ENCODE measurements at places on chromosomes 3 and 15. TPM values are rescaled to one million over a fixed set of nuclear protein-coding genes. Genes with fewer than 3 reads are reported as not detected.
A peak's percentile ranks its signal among the peaks of the same experiment; 100 is the strongest.

DNA sequence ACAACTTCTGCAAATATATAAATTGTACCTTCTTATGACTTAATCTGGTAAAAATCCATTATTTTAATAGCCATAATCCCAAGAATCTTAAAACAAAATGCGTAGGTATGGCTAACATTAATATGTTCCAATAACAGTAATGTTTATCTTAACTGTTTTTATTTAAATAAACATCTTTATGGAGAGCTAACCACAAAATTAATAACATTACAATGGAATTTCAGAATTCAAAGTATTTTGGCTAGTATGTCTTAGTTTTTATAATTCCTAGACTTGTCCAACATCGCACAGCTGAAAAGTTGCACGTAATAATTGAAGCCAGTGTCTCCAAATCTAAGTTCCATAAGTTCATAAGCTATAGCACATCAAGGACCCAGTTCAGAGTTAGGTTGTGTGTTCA is 47.6 kb downstream of the ANKRD28 start:
- DNase-seq, result no peak

DNA sequence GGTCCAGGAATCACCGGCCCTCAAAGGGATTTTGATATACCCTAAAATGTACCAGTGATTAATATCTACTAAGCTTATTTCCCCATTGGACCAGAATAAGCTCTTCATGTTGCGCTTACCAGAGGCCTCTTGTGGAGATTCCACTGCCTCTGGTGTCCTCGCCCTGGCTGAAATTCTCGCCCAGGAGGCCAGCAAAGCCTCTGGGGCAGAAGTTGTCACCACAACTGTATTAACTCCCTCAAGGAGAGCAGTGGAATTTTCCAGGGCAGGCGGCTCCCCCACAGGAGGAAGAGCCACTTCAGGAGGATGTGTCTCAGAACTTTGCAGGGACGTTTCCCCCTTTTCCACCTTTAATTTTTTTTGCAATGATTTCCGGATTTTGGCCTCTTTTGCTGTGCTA is 6.9 kb downstream of the DPPA4 start:
- DNase-seq, result no peak

DNA sequence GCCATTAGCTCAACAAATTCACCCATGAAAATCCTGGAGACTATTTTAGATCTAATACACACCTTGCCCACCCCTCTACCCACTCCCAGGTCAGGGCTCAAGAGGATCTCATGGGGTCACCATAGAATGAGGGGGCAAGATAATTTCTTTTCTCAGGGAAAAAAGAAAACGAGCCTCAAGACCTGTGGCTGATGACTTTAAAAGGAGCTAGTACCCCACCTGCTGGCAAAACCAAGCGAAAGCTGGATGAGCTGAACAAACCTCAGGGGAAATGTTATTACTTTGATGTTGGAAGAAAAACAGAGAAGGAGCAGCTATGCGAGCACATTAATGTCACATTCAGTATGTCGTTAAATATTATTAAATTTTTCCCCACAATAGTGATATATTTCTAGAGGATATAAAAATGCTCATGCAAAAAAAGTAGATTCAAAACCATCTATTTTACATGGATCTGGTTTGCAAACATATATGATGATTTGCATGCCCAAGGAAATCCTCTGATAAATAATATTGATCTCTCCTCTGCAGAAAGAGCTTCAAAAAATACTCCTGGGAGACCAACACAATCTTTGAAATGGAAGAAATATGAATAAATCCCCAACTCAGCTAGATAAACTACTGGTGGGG is 37.7 kb downstream of the PLD1 start:
- DNase-seq, result peak; percentile 7

DNA sequence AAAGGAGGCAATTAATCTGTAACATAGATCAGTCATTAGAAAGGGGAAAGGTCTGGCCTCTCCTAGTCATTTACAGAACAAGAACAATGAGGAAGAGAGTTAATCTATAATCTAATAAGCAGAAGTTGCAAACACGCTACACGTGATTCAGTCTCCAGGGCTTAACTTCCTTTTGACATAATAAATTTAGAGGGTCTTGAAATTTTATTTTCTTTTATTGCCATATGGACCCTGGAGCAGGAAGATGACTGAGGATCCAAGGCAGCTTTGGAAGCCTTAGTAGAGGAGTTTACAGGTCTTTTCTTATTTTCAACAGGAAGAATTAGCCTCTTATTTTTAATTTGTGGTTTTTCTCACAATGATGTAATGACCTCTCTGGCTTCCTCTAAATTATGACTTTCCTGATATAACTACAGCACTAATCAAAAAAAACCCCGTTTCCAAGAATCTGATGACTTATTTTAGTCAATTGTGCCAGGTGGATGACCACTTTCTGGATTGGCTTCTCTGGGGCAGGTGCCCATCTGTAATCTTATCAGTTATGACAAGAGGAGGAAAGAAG is 32.2 kb downstream of the ADGRG7 start:
- DNase-seq, result no peak

DNA sequence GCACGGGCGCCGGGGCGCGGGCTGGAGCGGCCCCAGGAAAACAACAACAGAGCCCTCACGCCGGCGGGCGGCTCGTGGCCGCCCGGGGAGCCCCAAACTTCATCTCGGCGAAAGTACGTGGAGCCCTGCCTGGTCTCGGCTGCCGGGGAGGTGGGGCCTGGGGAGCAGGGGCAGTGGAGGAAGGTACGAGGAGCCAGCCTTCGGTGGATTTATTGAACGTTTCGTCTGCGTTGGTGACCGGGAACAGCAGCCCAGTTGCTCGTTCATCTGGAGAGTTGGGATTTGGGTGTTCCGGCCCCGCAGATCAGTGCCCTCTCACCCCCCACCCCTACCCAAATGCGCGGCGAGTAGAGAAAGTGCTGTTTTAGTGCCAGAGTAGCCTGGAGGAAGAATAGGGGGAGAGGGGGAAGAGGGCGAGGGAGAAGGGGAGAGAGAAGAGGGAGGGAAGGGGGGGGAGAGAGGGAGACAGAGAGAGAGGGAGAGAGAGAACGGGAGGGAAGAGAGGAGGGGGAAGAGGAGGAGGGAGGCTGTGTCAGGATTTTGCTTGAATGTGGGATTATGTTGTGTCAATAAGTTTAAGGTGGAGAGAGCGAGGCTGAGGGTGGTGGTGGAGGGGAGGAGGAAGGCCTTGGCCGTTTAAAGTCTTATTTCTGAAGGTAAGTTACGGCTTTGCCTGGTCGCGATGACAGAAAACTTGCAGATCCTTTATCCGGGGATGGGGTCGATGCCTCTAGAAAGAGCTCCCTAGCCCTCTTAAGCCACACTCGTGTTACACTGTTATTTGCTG is 970 bp downstream of the BBX start:
- peak; percentile 62 for DNase-seq

DNA sequence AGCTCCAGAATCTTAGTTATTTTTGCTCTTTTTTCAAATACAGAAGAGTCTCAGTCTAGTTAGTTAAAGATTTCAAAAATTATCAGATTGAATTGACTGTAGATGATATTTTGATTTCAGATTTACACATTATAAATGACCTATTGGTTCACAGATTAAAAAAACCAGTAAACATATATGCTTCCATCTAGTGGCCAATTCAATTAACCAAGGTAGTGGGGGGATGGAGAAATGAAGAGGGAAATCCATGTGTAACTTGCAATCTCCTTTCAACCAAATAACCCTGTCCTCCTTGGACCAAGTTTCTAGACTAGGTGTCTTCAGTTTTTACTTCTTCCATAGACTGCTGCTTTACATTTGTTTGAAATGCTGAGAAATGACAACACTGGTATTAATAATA is 789.8 kb downstream of the ROBO1 start:
- DNase-seq, result no peak

DNA sequence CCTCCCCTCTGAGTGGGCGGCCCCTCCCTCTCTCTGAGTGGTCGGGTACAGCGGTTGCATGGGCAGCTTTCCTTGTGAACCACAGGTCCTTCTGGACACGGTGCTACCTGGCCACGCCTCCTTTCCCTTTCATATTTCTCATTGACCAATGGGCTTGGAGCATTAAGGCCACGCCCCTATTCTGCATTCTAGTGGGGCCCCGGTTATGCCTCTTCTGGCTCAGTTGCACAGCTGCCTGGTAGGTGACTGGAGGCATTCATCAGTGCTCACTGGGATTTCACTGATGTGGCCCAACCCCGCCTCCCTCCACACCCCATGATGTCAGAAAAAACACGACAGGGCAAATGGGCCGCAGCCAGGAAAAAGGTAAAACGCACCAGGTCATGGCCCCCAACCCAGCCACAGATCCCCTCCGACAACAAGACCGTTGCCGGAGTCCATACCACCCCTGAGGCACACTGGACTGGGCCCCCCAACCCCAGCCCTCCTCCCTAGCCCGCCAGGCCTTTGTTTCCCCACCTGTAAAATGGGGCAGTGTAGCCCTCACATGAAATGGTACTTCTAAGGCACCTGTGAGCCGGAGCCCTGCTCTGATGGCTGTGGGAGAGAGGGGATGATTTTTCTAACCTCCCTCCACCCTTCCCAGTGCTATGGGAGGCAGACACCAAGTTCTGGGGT is 26.3 kb downstream of the NGRN start:
- no peak for DNase-seq

DNA sequence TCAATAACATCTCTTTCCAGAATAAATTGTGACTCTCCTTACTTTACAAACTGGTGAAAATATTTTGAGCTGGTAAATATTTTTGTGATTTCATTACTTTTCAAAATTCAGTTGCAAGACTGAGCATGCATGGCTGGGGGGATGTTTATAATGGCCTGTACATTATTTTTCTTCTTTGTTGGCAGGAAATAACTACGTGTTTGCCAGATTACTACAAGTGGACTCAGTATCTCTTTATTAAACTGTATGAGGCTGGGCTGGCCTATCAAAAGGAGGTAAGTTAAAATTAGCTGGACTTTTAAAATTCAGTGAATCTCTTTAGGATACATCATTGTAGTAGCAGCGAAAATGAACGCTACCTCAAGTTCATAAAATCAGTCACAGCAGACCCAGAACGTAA is 58.3 kb downstream of the LARS2 start:
- no peak for DNase-seq

- no peak for DNase-seq
These were observed 52.3 kb upstream of the PIAS1 start for GRCh38 chr15:68001811-68002210.

- no peak for DNase-seq
These were observed 490.0 kb upstream of the TBL1XR1 start for GRCh38 chr3:177687291-177687690.

DNA sequence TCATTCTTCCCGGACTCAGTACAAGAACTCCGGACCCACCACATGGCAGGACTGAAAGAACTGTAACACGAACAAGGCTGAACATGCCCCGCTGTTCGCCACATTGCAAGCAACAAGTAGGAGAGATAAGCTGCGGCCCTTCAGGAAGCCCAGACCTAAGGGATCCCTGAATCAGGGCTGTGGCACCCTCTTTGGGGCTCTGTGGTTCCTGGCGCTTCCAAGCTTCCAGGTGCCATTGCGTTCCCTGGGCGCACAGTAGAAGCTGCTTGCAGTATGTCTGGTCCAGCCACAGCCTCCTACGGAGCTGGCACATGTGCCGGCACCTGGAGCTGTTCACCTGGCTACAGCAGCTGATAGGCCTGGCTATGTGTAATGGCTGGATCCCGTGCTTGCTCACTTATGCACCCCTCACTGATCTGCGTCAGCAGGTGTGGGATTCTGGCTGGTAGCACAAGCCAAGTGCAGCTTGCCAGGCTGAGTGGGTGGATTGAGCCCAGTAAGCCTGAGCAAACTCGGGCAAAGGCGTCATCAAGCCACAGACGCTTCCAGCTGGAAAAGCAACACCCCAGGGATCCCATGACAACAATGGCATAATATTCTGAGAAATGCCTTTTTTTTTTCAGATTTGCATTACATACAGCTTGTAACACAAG is 748.6 kb upstream of the GBE1 start:
- DNase-seq, result no peak

- DNase-seq, result no peak
These were observed 40.8 kb upstream of the LRTM1 start for GRCh38 chr3:54968546-54969172.

DNA sequence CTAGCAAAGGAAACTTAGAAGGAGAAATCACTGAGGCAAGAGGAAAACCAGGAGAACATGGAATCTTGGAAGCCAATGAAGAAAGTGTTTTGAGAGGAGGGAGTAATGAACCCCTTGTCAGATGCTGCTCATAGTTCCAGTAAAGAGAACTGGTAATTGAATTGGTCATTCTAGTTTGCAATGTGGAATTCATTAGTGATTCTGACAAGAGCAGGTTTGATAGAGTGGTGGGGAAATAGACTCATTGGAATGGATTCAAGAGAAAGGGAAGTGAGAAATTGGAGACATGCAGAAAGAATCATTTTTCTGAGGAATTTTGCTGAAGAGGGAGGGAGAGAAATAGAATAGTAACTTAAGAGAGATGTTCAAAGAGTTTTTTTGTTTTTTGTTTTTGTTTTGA is 21.0 kb downstream of the GLCE start:
- no peak for DNase-seq

DNA sequence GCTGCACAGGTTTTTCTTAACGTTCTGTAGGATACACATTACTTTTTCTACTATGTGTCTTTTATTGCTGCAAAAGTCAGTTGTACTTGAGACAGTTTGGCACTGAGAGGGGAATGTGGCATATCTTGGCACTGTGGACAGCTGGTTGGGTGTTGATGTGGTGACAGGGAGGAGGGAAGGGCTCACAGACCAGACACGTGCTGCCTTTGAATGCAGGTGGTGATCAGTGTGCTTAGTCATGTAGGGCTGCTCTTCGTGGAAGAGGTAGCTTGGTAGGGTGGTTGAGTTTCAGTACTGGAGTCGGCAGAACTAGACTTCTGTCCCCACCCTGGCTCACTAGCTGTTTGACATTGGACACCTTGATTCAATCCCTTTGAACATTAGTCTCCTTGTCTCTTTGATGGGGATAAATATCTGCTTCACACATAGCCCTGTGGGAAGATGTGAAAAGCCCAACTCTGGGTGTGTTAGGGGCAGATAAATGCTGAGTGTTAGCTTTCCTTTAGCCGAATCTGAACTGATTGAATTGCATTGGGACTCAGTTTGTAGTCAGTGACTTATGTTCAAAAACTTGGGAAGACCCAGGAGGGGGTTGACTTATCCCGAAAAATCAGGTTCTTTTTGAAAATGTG is 108.4 kb downstream of the PTPRG start:
- DNase-seq, result no peak

- no peak for DNase-seq
These were observed 22.4 kb downstream of the IFT122 start for GRCh38 chr3:129462361-129462968.

- peak; percentile 42 for DNase-seq
These were observed 400.8 kb upstream of the PROK2 start for GRCh38 chr3:72185549-72186399.

DNA sequence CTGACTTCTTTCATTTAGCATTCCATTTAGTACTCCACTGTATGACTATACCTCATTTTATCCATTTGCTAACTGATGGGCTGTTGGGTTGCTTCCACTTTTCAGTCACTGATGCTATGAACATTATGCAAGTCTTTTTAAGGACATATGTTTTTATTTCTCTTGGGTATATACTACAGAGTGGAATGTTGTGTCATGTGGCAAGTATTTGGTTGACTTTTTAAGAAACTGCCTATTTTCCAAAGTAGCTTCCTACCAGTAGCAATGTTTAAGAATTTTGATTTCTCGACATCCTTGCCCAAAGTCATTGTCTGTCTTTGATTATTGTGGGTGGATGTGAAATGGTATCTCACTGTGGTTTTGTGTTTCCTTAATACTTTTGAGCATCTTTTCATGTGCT is 110.1 kb upstream of the TPM1 start:
- no peak for DNase-seq

The USP50 gene
- total RNA-seq, result 0.27 TPM

The IMPG2 gene
- total RNA-seq, result 0.27 TPM

The CLDN16 gene
- total RNA-seq, result not detected

The CAPN3 gene
- total RNA-seq, result 3.0 TPM

The TRIM59 gene
- total RNA-seq, result 8.1 TPM

The SLC24A5 gene
- total RNA-seq, result not detected

The ANKRD63 gene
- total RNA-seq, result 1.1 TPM

The MED12L gene
- total RNA-seq, result 47.9 TPM

The PYGO1 gene
- total RNA-seq, result under 0.01 TPM

Data from hematopoietic multipotent progenitor cell (in vitro differentiated cells).